Activated CD4-positive, alpha-beta T cell treated with anti-CD3 and anti-CD28 coated beads, Interleukin-2, amount 50 U/mL, for 4 hours (primary cell): ENCODE measurements at places on chromosomes 7 and 10.

DNA sequence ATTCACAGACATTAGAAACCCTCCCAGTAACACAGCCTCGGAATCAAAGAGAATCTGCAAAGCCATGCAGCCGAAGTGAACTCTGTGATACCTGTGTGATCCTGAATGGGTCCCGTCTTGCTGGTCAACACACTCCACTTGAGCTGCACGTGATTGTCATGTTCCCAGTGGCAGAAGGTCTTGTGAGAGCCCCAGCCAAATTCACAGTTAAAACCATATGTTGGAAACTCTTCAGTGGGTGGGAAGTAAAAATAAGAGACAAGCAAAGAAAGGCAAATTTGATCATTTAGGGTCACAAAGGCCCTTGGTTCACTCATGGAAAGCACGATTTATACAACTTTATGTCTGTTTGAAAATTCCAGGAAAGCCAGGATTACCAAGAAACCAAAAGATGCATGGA is 142.3 kb downstream of the NRP1 start:
- DNase-seq: no peak

GRCh38 chr7:38506756-38507155 is 124.4 kb downstream of the AMPH start:
- no peak for DNase-seq

- DNase-seq: no peak
Observed at GRCh38 chr7:4781366-4782069, 6.1 kb downstream of the AP5Z1 start.

GRCh38 chr10:127291329-127291728 is 94.9 kb upstream of the INSYN2A start:
- DNase-seq: no peak

DNA sequence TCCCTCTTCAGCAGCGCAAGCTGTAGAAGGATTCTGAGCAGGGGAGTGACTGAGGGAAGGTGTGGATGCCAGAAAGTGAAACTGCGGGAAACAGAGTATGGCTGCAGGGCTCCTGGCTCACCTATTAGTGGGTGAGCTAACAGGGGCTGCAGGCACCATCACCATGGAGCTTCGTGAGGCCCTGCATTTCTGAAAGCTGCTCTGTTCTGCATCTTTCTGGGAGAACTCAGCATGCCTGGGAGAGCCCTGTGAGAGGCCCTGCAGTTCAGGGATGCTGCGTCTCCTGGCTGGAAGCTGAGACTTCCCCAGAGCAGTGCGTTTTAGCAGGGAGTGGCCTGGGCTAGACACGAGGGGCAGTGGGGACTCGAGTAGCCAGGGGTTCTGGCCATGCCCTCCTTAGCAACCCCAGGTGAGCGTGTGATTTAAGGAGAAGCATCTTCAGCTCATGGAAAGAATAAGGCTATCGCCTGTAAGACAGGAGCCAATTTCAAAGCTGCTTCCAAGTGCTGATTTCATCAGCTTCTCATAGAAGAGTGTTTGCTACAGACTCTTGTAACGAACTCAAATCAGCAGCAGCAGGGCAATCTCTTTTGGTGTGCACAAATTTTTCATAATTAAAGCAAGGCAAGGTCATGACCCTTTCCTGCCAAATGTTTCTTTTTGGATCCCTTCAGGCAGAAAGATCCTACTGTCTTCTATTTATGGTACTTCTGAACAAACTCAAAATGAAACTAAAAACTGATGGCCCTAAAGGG is 293.6 kb upstream of the ZNF32 start:
- DNase-seq: no peak

GRCh38 chr10:100083623-100084022 is 2.0 kb upstream of the CPN1 start:
- no peak for DNase-seq

GRCh38 chr7:79968077-79968648 is 166.5 kb upstream of the GNAI1 start:
- DNase-seq: no peak
